SJSA1 (cell line): ENCODE measurements at places on chromosomes 4 and X. TPM values are rescaled to one million over a fixed set of nuclear protein-coding genes. Genes with fewer than 3 reads are reported as not detected.

NRK gene
- total RNA-seq: not detected in 2 replicates

USP17L25 gene
- not detected in 2 replicates for total RNA-seq

SPARCL1 gene
- total RNA-seq: not detected in 2 replicates

BRS3 gene
- not detected in 2 replicates for total RNA-seq

RAI2 gene
- 0.13 TPM in 1 of 2 replicates, not detected in the other for total RNA-seq

HSFX3 gene
- not detected in 2 replicates for total RNA-seq

PLXNA3 gene
- 0.32 and 0.47 TPM in 2 replicates for total RNA-seq

DGAT2L6 gene
- not detected in 2 replicates for total RNA-seq

CPE gene
- total RNA-seq: 15.2 and 21.6 TPM in 2 replicates

PRR32 gene
- not detected in 2 replicates for total RNA-seq

IL9R gene
- not detected in 2 replicates for total RNA-seq

ALB gene
- not detected in 2 replicates for total RNA-seq

MED12 gene
- total RNA-seq: not detected in 2 replicates

FOXP3 gene
- total RNA-seq: not detected in 2 replicates

TLR6 gene
- total RNA-seq: 0.28 and 1.5 TPM in 2 replicates

AFF2 gene
- 0.13 TPM in 1 of 2 replicates, not detected in the other for total RNA-seq

TMEM144 gene
- total RNA-seq: 0.06 and 1.1 TPM in 2 replicates

KIF4A gene
- total RNA-seq: 56.3 and 66.2 TPM in 2 replicates

SMPX gene
- total RNA-seq: not detected in 2 replicates

LUZP4 gene
- not detected in 2 replicates for total RNA-seq

GLUD2 gene
- total RNA-seq: 0.38 and 0.55 TPM in 2 replicates

FAM184B gene
- not detected in 2 replicates for total RNA-seq

CYTL1 gene
- total RNA-seq: 0.76 and 1.3 TPM in 2 replicates

GPRASP1 gene
- 0.63 and 0.87 TPM in 2 replicates for total RNA-seq

SPIN2A gene
- total RNA-seq: 0.13 TPM in 1 of 2 replicates, not detected in the other

NOX1 gene
- not detected in 2 replicates for total RNA-seq

IGFBP7 gene
- 1,151 and 1,739 TPM in 2 replicates for total RNA-seq

CLIC2 gene
- 0.08 and 0.41 TPM in 2 replicates for total RNA-seq

DUSP9 gene
- 0.08 TPM in 1 of 2 replicates, not detected in the other for total RNA-seq

MAGEA2 gene
- total RNA-seq: not detected in 2 replicates

STEEP1 gene
- total RNA-seq: 58.1 and 68.8 TPM in 2 replicates

FREM3 gene
- total RNA-seq: 0.09 TPM in 1 of 2 replicates, not detected in the other

SERPINA7 gene
- total RNA-seq: not detected in 2 replicates

EPHA5 gene
- 0.05 TPM in 1 of 2 replicates, not detected in the other for total RNA-seq

NDP gene
- 1.6 TPM in 1 of 2 replicates, not detected in the other for total RNA-seq

SETD7 gene
- total RNA-seq: 13.5 and 22.9 TPM in 2 replicates

LAS1L gene
- 40.4 and 43.8 TPM in 2 replicates for total RNA-seq

C4orf54 gene
- 0.25 and 0.63 TPM in 2 replicates for total RNA-seq

VGLL1 gene
- not detected in 2 replicates for total RNA-seq

SLC4A4 gene
- total RNA-seq: 0.05 and 0.09 TPM in 2 replicates

ARAP2 gene
- total RNA-seq: 0.24 TPM in 1 of 2 replicates, not detected in the other

RNF175 gene
- not detected in 2 replicates for total RNA-seq

QRFPR gene
- not detected in 2 replicates for total RNA-seq

OCIAD2 gene
- total RNA-seq: 3.8 and 14.3 TPM in 2 replicates

BCOR gene
- total RNA-seq: 26.9 and 37.2 TPM in 2 replicates

TMEM150C gene
- total RNA-seq: 0.06 TPM in 1 of 2 replicates, not detected in the other

CCNB3 gene
- 0.26 TPM in 1 of 2 replicates, not detected in the other for total RNA-seq

ATP1B4 gene
- not detected in 2 replicates for total RNA-seq

GPR82 gene
- not detected in 2 replicates for total RNA-seq

PASD1 gene
- total RNA-seq: not detected in 2 replicates

C4orf36 gene
- 0.41 and 2.8 TPM in 2 replicates for total RNA-seq

IRS4 gene
- total RNA-seq: not detected in 2 replicates

KLF8 gene
- total RNA-seq: 0.16 and 0.50 TPM in 2 replicates

CXCL11 gene
- not detected in 2 replicates for total RNA-seq

RIPPLY1 gene
- total RNA-seq: not detected in 2 replicates

CSAG1 gene
- total RNA-seq: not detected in 2 replicates
